SK-N-MC (cell line): ENCODE measurements at places on chromosomes 2 and 18.

- no peak for DNase-seq
Measured at GRCh38 chr2:1609485-1610095, 134.7 kb downstream of the PXDN start.

GRCh38 chr2:79935771-79936657 lies 368.5 kb downstream of the LRRTM1 start:
- DNase-seq, result peak; percentile 67

- DNase-seq, result no peak
Measured at GRCh38 chr18:13427354-13427753, 208.8 kb downstream of the LDLRAD4 start.

DNA sequence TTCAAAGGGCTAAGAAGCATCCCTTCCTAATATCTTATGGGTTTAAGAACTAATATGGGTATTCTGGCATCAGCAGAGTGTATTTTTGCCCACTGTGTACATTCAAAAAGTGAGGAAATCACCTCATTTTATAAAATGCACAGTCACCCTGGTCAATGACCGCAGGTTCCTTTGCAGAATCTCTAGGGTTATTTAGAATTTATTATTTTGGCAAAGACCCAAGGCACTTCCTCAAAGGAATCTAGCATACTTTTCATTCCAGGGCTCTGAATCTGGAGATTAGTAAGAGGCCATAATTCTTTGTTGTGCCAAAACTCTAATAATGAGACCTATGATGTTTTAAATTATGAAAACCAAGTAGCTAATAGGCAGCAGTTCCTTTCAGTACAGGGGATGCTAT lies 27.2 kb upstream of the CDH2 start:
- DNase-seq, result no peak

- DNase-seq, result no peak
Measured at GRCh38 chr18:74945774-74946545, 263.0 kb downstream of the PTGR3 start.

- no peak for DNase-seq
Measured at GRCh38 chr2:106579750-106580197, 92.6 kb downstream of the CD8B2 start.

- peak; percentile 95 for DNase-seq
Measured at GRCh38 chr2:227939271-227940027, 68.0 kb downstream of the DAW1 start.

- no peak for DNase-seq
Measured at GRCh38 chr2:10864861-10865636, 46.7 kb upstream of the KCNF1 start.

GRCh38 chr18:7413906-7414305 lies 153.2 kb upstream of the PTPRM start:
- no peak for DNase-seq

GRCh38 chr2:84247532-84247931 lies 211.5 kb downstream of the SUCLG1 start:
- no peak for DNase-seq

- no peak for DNase-seq
Measured at GRCh38 chr2:26818255-26818654, 29.7 kb upstream of the DPYSL5 start.

DNA sequence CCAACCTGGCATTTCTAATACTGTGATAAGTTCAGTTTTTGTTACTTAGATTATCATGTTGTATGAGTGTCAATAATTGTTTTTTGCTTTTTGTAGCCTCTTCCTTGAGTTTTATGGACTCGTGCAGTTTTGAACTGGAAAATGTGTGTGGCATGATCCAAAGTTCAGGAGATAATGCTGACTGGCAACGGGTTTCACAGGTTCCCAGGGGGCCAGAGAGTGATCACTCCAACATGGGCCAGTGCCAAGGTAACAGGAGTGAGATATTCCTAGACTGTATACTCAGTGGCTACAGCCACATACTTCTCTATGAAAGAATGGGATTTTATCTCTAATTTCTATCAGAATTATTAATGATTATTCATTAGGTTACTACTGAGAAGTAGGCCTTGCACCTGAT lies 18.2 kb downstream of the MEP1B start:
- no peak for DNase-seq

DNA sequence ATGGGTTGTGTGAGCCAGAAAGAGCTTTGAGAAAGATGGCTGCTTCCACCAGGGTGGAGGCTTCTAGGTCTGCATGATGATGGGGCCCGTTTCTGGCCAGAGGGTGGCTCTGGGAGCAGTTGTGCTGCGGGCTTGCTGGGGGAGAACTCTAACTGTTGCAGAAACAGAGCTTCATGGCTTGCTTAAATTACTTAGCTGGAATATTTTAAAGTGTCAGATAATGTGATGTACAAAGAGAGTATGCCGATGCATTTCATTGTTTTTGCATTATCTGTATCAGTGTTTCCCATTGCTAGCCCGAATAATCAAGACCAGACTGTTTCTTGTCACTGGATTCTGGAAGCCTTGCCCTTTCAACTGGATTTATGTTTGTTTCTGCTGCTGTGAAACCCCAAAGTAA lies 6.3 kb upstream of the DRC1 start:
- DNase-seq, result no peak

DNA sequence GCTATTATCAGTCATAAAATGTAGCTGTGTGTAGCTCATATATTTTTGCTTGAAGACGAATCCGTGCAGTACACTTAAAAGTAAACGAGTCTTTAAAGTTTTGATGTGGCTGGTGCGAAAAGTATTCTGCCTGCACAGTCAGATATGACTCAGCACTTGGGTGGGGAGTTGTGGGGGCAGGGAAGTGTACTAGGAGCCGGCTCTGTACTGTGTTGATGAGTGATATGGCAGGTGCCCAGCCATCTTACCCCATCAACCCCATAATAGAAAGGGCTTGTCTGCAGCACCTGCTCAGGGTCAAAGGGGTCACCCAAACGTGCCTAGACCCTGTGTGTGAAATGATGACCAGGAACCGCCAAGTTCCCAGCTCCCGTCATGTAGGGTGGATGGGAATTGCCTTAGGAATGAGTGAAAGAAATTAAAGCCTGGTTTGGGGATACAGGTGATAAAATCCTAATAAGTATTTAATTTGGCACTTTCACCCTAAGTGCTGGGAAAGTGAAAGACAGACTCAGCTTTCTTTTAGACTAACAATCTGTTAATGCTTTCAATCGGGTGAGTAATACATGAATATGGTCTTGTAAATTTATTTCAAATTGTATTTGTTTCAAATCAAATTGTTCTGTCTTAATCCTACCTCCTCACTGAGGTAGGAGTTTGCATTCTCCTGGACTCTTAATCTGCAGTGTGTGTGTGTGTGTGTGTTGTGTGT lies 48.0 kb downstream of the BCL2L11 start:
- no peak for DNase-seq

DNA sequence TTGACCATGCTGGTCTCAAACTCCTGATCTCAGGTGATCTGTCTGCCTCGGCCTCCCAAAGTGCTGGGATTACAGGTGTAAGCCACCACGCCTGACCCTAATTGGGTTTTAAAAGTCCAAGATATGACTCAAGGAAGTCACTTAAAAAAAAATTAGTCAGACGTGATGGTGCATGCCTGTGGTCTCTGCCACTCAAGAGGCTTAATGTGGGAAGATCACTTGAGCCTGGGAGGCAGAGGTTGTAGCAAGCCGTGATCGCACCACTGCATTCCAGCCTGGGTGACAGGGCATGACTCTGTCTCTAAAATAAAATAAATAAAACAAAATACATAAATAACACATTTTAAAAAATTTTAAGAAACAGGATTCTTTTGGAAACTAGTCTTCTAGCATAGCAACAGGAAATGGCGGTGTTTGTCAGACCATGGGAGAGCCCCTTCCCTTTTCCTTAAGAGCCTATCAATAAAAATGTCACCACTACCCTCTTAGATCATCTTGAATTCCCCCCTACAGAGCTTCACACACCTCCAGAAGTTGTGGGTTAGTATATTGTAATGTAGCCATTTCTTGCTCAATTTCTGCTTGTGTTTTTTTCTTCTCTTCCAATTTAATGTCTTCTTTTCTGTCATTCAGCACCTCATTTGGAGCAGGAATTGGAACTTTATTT lies 20.1 kb downstream of the SFT2D3 start:
- DNase-seq, result no peak

DNA sequence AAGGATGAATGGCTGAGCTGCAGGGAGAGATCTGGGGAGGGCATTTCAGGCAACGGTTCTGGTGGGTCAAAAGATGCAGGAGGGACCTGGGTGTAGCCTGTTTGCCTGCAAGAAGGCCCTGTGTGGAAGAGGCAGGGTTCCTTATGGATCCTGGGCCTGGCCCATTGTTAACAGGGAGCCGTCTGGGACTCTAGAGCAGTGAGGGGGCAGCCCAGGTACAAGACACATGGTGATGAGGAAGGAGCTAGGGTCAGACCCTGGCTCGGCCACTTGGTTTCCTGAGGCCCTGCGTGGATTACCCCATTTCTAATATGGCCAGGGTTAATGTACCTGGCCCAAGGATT lies 124.9 kb downstream of the GLI2 start:
- no peak for DNase-seq

- no peak for DNase-seq
Measured at GRCh38 chr2:46132996-46133395, 164.2 kb upstream of the EPAS1 start.

- DNase-seq, result no peak
Measured at GRCh38 chr2:24228470-24228869, 53.6 kb downstream of the FAM228A start.

- no peak for DNase-seq
Measured at GRCh38 chr2:136376798-136377211, 258.9 kb upstream of the CXCR4 start.

GRCh38 chr2:235511187-235511661 lies 17.4 kb downstream of the AGAP1 start:
- DNase-seq, result no peak

- DNase-seq, result peak; percentile 40
Measured at GRCh38 chr2:47309952-47310800, 92.8 kb upstream of the MSH2 start.

GRCh38 chr2:172038604-172039003 lies 38.9 kb downstream of the METAP1D start:
- peak; percentile 97 for DNase-seq

- DNase-seq, result no peak
Measured at GRCh38 chr18:6333981-6334380, 80.7 kb downstream of the L3MBTL4 start.

DNA sequence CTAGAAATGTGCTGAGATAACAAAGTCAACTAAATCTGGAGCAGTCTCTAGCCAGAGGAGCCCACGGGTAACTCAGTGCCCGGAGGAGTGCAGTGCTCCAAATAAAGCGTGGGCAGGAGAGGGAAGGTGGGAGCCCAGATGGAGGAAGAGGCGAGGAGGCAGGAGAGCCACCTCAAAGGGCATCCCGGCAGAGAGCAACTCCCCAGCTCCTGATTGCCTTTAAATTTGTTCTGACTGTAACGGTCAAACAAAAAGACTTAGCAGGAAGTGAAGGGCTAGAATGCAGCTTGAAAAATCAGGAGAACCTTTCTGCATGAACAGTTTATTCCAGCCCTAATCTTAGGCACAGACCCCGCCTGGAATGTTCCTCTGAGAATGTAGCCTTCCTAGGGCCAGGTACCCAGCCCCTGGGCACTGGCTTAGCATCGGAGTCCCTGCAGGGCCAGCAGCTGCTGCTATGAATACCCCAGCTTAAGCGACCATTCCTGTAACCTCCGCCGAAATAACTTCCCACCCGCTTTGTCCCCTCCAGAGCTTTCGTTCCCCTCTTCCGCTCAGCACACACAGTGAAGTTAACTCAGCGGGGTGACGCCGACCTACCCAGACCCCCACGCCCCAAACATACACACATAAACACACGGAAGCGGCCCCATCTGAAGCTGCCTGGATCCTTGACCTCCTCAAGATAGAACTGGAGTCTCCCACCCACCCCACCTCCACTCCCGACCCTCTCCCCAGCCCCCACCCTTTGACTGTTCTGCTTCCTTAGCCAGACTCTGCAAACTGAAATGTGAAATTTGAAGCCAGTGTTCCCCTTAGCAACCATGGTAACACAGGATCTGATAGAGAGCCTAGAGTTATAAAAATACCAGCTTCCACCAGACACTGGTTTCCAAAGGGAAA lies 123.2 kb downstream of the SMAD7 start:
- no peak for DNase-seq

DNA sequence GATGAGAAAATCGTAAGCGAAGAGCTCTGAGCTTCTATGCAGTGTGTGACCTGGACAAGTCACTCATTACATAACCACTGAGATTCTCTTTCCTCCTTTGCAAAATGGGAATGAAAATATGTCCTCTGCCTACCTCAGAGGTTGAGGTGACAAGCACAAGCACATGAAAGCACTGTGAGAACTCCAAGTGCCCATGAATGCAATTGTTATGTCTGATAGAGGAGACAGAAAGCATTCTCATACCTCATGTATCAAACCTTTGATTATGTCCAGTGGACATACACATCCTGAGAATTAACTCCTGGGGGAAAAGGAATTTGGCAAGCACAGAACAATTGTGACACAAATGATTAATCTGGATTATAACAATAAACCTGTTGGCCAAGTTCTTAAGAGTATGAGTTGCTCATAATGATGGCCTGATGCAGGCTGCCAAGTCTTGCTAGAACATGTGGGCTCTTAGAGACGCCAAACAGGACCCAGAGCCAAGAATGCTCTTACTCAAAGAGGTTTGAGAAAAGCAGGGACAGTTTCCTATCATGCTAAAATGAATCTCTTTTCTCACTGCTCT lies 8.5 kb upstream of the RMDN2 start:
- DNase-seq, result no peak

- DNase-seq, result no peak
Measured at GRCh38 chr2:204860274-204860673, 315.0 kb downstream of the PARD3B start.
